H4 (cell line): ENCODE measurements at places on chromosomes 16 and 17.

- no peak for DNase-seq
Observed at GRCh38 chr17:33272438-33272837, 20.7 kb downstream of the ASIC2 start.

- no peak for DNase-seq
Observed at GRCh38 chr17:55284001-55284884, 19.5 kb downstream of the HLF start.

- DNase-seq: no peak
Observed at GRCh38 chr17:1736348-1737281, 6.1 kb upstream of the SERPINF2 start.

- DNase-seq: no peak
Observed at GRCh38 chr17:32519228-32520103, 32.7 kb downstream of the CDK5R1 start.

GRCh38 chr17:54021418-54021817 lies 198.7 kb downstream of the KIF2B start:
- no peak for DNase-seq

GRCh38 chr16:79293836-79294460 lies 306.6 kb downstream of the MAF start:
- no peak for DNase-seq

DNA sequence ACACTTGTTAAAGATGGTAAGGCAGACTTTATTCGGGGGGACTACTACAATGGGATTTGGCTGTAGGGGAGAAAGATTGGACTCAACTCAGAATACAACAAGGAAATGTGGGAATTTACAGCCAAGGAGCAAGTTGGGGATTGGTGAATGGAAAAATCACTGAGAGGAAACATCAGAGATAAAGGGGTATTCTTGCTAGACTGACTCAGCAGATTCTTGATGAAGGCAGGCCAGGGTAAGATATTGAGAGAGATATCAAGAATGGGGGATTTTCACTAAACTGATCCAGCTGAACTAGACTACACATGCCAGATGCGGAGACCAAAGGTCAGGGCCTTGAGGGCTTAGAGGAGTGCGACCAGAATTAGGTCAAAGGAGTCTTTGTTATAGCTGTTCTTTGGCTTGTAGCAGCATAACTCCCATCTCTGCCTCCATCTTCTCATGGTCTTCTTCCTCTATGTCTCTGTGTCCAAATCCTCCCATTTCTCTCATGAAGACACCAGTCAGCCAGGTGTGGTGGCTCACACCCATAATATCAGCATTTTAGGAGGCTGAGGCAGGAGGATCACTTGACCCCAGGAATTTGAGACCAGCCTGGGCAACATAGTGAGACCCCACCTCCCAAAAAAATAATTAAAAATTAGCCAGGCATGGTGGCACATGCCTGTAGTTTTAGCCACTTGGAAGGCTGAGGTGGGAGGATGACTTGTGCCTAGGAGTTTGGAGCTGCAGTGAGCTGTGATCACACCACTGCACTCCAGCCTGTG lies 17.3 kb downstream of the CHD9NB start:
- DNase-seq: no peak

- DNase-seq: peak; percentile 47
Observed at GRCh38 chr16:88505405-88506082, 52.5 kb downstream of the ZFPM1 start.

DNA sequence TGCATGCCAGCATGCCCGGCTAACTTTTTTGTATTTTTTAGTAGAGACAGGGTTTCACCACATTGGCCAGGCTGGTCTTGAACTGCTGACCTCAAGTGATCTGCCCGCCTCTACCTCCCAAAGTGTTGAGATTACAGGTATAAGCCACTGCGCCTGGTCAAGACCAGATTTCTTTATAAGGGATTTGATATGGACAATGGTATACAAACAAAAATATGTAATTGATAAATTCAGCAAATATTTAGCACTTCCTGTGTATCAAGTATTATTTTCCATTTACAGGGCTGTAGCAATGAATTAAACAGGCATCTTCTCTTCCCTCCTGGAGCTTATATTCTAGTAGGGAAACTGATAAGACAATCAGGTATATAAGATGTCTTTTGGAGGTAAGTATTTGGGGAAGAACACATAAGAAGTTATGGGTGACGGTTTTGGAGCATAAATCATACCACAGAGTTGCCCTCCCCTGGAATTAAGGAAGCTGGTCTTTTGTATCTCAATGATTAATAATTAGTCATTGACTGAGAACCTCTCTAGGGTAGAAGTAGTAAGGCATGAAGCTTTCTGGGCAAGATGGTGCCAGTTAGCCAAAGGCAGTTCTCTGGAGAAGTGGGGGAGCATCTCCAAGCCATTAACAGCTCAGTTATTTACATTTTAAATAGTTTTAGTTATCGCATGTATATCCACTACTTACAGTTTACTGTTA lies 35.8 kb downstream of the TANC2 start:
- DNase-seq: no peak

GRCh38 chr16:67514382-67514828 lies 14.2 kb upstream of the RIPOR1 start:
- DNase-seq: peak; percentile 82

GRCh38 chr17:78879635-78880186 lies 23.3 kb downstream of the CEP295NL start:
- DNase-seq: peak; percentile 89

DNA sequence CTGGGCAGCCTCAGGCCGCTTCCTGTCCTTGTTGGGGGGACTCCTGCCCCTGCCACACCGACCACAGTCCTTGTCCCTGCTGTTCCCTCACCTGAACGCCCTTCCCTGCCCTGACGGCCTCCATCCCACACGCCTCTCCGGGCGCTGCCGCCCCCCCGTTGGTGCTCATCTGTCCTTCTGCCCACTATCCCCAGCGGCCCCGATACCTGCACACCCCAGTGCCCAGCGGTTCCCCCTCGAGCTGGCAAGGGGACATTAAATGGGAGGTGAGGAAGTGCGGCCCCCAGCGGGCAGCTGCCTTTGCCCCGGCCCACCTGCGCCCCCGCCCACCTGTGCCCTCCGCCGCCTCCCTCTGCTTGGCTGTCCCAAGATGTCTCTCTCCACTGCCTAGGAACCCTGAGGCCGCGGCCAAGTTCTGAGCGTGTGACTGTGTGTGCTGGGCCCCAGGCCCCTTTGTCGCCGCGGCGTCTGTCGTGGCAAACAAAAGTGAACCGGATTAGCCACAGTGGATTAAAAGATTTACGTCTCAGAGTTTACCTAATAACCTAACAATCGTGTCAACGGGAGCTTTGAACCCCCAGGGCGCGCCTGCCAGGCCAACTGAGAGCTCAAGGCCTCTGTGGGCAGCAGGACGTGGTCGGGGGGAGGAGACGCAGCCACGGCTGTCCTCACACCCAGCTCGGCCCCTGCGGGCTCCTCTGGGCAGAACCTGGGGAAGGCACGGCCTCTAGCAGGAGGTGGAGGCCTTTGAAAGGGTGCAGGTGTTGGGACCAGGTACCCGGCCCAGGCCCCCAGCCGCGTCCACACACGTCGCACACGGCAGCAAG lies 7.6 kb upstream of the AXIN1 start:
- DNase-seq: no peak

DNA sequence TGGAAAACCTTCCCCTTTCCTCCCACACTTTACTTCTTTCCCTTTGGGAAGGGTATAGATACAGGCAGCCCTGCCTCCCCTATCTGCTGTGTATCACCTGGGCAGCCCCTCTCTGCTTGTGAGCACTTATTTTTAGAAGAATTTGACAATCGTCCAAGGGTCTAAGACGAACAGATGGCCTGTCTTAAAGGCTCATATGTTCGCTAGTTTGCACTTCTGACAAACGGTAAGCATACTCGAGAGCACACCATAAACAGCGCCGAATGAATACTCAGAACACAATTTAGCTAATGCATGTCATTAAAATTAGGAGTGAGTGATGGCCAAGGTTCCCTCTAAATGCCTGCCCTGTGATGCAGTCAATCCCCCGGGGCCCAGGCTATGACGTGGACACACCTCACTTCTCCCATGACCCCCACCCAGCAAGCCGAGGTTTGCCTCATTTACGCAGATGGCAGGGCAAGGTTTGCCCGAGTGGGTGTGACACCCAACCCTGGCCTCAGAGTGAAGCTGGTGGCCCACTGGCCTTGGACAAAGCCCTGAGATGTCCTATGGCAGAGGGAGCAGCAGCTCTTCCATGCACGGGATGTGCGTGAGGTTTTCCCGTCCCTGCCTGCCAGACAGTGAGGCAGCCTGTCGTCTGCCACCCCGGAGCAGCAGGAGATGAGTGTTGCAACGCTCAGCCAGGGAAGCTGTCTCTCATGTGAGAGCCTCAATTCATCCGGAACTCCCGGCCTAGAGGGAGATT lies 125.2 kb downstream of the C16orf78 start:
- no peak for DNase-seq

- no peak for DNase-seq
Observed at GRCh38 chr17:21157586-21158370, 31.0 kb downstream of the DHRS7B start.

GRCh38 chr17:1329745-1330343 lies 50.4 kb downstream of the TRARG1 start:
- no peak for DNase-seq

DNA sequence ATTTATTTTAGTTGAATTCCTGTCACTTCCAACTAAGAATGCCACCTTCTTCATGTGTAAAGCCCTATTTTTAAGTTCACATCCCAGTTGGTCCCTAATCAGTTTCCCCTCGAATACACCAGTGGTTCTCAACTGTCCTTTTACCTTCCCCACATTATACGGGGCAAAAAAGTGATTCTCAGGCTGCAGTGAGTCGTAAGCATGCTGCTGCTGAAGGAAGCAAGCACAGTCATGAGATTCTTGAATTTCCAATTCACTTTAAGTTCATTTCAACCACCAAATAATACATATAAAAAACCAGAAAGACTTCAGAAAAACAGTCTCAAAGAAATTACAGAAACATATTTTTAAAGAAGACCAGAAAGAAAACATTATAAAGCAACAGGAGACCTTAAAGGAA lies 47.9 kb downstream of the UBE2G1 start:
- no peak for DNase-seq

DNA sequence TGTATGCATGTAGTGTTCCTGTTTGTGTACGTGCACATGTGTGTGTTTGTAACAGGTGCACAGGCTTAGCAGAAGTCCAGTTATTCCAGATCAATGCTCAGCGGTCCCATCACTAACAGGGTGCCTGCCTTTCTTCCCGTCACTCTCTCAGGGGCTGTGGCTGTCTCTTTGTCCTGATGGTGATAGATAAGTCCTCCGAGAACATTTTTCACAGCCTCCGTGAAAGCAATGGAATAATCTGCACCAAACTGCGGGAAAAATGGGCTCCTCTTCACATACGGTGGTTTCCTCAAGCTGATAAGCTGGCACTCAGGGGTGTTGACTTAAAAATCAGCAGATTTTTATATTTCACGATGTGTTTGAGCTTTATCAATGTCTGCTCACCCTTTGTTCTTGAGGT lies 342.3 kb downstream of the TMEM114 start:
- DNase-seq: no peak

- DNase-seq: peak; percentile 54
Observed at GRCh38 chr16:70298988-70299938, at the start of gene DDX19B. Gene DDX19B (plus strand): TSS chr16:70299186. CDS start chr16:70299298, 112 bp downstream.

DNA sequence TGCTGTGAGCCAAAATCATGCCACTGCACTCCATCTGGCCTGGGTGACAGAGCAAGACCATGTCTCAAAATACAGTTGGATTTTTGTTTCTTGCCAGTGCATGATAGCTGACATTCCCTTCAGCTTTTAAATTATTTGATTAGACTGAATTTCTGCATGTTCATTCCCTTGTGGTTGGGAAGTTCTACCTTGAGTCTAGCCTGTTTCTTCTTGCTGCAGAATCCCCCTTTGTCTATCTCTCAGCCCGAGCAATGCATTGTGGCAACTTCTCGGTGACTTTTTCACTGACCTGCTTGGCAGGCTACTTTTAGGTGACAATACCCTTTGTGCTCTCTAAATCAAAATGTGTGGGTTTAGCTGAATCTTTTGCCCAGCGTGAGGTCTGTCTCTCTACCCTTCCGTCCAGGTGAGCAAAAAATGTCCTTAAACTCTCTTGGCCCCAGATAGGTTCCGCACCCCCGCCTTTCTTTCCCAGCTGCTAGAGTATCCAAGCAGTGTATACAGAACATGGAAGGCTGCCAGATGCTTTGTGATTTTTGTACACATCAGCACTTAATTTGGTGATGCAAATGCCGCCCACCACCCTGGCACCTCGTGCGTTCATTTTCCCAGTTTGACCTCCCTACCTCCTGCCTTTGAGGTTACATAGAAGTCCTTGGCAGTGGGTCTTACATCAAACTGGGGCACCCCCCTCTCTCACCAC lies 130.2 kb downstream of the ABCC6 start:
- DNase-seq: no peak

- no peak for DNase-seq
Observed at GRCh38 chr17:27345141-27345904, 51.4 kb downstream of the WSB1 start.

- no peak for DNase-seq
Observed at GRCh38 chr17:81832608-81833159, 407 bp downstream of the MCRIP1 start.

DNA sequence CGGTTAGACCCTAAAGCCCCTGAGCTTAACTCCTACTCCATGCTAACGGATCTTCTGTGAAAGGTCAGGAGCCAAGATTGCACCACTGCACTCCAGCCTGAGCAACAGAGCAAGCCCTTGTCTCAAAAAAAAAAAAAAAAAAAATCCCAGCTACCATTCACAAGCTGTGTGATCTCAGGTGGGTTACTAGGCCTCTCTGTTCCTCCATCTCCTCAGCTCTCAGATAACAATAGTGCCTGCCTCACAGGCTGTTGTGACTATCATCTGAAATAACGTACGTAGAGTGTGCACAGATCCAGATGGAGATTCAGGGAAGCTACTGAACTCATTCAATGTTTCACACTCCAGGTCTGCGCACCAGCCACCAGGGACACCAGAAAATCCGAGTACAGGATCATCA lies 57.8 kb downstream of the C16orf95 start:
- DNase-seq: no peak

GRCh38 chr17:77741109-77741508 lies 217.4 kb upstream of the TNRC6C start:
- DNase-seq: no peak

GRCh38 chr16:53515259-53515658 lies 12.2 kb upstream of the AKTIP start:
- no peak for DNase-seq

DNA sequence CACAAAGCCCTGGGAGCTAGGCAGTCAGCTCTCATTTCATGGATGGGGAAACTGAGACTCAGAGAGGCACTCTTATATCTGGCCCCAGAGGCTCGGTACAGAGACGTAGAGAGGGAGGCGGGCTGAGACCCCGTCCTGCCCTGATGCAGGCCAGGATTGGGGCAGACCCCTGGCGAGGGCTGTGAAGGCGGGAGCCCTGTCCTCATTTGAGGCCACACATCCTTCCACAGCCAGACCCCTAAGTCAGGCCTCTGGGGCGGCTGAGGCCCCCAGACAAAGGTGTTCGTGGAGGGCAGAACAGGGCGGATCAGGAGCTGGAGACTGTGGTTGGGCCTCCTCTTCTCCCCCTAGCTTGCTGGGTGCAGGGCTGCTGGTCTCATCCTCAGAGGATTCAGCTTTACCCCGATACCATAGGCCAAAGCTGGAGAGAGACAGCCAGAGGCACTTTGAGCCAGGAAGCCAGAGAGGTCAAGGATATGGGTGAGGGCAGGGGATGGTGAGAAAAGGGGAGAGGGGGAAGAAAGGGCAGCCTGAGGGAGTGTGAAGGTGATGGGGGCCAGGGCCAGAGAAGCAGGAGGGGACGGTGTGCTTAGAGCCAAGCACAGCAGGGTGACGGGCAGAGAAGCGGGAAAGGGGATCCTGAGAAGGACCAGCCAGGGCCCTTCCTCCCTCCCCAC lies 805 bp upstream of the SCARF1 start:
- DNase-seq: no peak

- no peak for DNase-seq
Observed at GRCh38 chr16:67259705-67260104, 10.9 kb downstream of the SLC9A5 start.

- no peak for DNase-seq
Observed at GRCh38 chr17:2878751-2879254, 82.6 kb downstream of the RAP1GAP2 start.
